Right renal cortex interstitium (tissue), 3 donors: ENCODE measurements at places on chromosomes 5 and 9. TPM values are rescaled to one million over a fixed set of nuclear protein-coding genes. Genes with fewer than 3 reads are reported as not detected.

The TAF7 gene
- 178 TPM for polyA plus RNA-seq

The KLF4 gene
- 7.0 TPM for polyA plus RNA-seq

GRCh38 chr5:57577432-57578175 lies 95.0 kb upstream of the ACTBL2 start:
- DNase-seq = no peak

DNA sequence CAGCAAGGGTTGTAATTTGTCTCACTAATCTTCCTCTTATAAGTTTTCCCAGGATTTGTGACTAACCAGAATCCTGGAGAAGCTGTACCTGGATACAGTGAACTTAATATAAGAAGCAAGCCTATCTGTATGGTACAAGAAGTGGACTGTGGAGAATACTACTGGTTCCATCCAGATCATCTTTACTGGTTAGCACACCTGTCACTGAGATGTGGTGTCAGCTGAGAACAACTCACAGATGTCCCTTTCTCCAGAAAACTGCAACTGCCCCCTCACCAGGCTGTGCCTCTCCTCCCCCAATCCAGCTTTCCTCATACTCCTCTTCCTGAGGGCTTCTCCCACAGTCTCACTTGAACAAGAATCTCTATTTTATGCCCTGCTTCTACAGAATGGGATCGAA lies 4.9 kb downstream of the FBXO10 start:
- DNase-seq = no peak

The MARVELD2 gene
- 27.1 TPM for polyA plus RNA-seq

The ECM2 gene
- polyA plus RNA-seq = 21.1 TPM

- no peak for DNase-seq
Measured at GRCh38 chr9:89634995-89635742, 30.4 kb downstream of the GADD45G start.

- no peak for DNase-seq
Measured at GRCh38 chr5:146428658-146429057, 18.5 kb upstream of the TCERG1 start.

GRCh38 chr9:130895481-130896232 lies 955 bp downstream of the QRFP start:
- no peak for DNase-seq

DNA sequence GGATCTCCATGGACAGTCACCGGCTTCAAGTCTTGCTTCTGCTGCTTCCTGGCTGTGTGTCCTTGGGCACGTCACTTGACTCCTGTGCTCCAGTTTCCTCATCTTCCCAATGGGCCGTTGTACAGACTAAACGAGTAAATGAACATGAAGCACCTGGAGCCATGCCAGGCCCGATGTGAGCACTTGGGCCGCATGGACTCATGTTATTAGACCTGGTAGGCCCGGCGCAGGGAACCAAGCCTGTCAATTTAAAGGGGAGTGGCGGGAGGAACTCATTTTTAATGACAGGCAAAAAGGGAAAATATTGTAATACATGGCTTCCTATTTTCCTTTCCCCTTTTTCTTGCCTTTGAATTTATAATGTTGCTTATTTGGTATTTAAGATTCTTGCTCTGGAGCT lies 47.5 kb downstream of the TENT4A start:
- DNase-seq = no peak

DNA sequence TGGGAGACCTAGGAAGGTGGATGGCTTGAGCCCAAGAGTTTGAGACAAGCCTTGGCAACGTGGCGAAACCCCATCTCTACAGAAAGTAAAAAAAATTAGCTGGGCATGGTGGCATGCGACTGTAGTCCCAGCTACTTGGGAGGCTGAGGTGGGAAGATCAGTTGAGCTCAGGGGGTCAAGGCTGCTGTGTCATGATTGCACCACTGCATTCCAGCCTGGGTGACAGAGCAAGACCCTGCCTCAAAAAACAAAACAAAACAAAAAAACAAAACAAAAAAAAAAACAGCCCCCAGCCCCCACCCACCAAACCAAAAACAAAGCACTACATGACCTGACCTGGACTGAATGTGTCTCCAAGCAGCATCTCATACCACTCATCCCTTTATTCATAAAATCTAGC lies 33.3 kb upstream of the C7 start:
- DNase-seq = no peak

GRCh38 chr9:98095401-98095800 lies 23.6 kb downstream of the TRIM14 start:
- no peak for DNase-seq

The CORO2A gene
- 2.1 TPM for polyA plus RNA-seq

The ZMYND19 gene
- 19.4 TPM for polyA plus RNA-seq

DNA sequence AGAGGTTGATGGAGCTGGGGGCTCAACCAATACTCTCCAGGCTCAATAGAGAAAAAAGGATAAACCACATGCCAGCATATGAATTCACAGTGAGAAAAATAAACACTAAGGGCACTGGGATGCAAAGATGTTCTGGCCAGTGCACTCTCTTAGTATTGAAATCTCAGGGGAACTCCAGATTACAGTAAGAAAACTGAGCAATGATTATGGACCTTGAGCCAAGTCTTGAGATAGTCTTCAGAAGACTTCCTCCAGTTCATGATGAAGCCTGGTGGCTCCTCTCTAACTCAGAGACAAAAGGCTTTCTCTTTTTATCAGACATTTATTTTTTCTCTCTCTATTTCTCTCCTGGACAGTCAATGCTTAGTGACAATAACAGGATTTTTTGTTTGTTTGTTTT lies 139.8 kb upstream of the SPEF2 start:
- no peak for DNase-seq

DNA sequence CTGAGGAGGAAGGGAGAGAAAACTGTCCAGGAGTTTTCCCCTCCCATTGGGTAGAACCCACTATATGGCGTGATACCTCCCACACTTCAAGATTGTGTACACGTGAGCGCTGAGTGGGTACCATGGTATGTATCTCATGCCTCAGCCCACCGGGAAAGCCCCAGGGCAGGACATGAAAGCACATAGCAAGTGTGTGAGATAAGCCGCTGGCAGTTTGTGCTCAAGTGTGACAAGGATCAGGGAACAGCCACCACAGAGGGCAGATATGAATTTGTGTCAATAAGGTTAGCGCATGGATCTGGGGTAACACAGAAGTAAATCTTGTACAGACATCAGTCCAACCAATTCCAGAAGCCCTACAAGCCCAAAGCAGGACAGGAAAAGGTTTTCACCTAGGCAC lies 42.6 kb upstream of the NAA35 start:
- no peak for DNase-seq

- no peak for DNase-seq
Measured at GRCh38 chr5:146071171-146071570, 34.2 kb downstream of the PLAC8L1 start.

GRCh38 chr5:144028636-144029035 lies 141.8 kb downstream of the YIPF5 start:
- peak; percentile 39 for DNase-seq

The WDR31 gene
- 7.2 TPM for polyA plus RNA-seq

The IL17B gene
- polyA plus RNA-seq = 1.3 TPM

- DNase-seq = peak; percentile 44
Measured at GRCh38 chr9:120619751-120620655, 40.0 kb upstream of the CDK5RAP2 start.

DNA sequence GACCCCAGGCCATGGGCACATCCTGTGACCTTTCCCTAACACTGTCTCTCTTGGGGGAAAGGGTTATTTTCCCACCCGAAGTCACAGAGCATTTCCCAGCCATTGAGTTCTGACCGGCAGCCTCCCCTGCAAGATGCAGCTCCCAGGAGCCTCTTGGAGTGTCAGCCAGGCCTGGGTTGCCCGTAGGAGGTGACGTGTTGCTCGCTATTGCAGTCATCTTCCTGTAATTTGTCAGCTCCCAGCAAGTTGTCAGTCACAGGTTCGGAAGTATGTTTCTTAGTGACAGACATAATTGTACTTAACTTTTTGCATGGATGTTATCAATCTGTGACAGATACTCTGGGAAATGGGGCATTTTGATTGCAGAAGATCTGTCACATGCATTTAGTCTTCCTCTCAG lies 74.5 kb downstream of the MVB12B start:
- DNase-seq = no peak

The CDC20B gene
- polyA plus RNA-seq = 0.87 TPM

GRCh38 chr5:78905084-78905938 lies 79.8 kb downstream of the ARSB start:
- DNase-seq = no peak

- no peak for DNase-seq
Measured at GRCh38 chr9:115211413-115212124, 93.6 kb upstream of the TNC start.

- no peak for DNase-seq
Measured at GRCh38 chr5:10310066-10310779, 2.5 kb upstream of the CMBL start.

The GBGT1 gene
- 1.6 TPM for polyA plus RNA-seq

The NTNG2 gene
- polyA plus RNA-seq = 0.23 TPM
